ENCODE measurements at places on chromosomes 3 and 15. TPM values are rescaled to one million over a fixed set of nuclear protein-coding genes. Genes with fewer than 3 reads are reported as not detected.

The MORC1 gene
- not detected for total RNA-seq

The PLSCR5 gene
- total RNA-seq: not detected

The ARPP21 gene
- total RNA-seq: 2.1 TPM

The TICRR gene
- total RNA-seq: 1.2 TPM

The SATB1 gene
- total RNA-seq: 32.6 TPM

The STRA6 gene
- total RNA-seq: 0.06 TPM

The IGSF11 gene
- total RNA-seq: under 0.01 TPM

The RTP4 gene
- 0.99 TPM for total RNA-seq

The SLC51B gene
- total RNA-seq: not detected

The HCLS1 gene
- total RNA-seq: 13.3 TPM

The CCR2 gene
- total RNA-seq: not detected

The GOLGA8G gene
- not detected for total RNA-seq

The GABRB3 gene
- total RNA-seq: 1.1 TPM

The PPP1R14D gene
- total RNA-seq: not detected

The PPARG gene
- 14.3 TPM for total RNA-seq

The OR5K2 gene
- total RNA-seq: not detected

The AMIGO3 gene
- not detected for total RNA-seq

The UACA gene
- total RNA-seq: 177 TPM

The RHO gene
- under 0.01 TPM for total RNA-seq

The VWA5B2 gene
- total RNA-seq: 0.06 TPM

The MYO9A gene
- total RNA-seq: 49.7 TPM

The TMEM39A gene
- 50.1 TPM for total RNA-seq

The DUOXA2 gene
- total RNA-seq: not detected

The ITGB5 gene
- 583 TPM for total RNA-seq

The DNAH12 gene
- under 0.01 TPM for total RNA-seq

The SPSB4 gene
- not detected for total RNA-seq

The CORO2B gene
- 4.8 TPM for total RNA-seq

The GHSR gene
- total RNA-seq: not detected

The CFAP44 gene
- total RNA-seq: 4.4 TPM

The ZNF620 gene
- total RNA-seq: 2.4 TPM

The CHST2 gene
- 7.2 TPM for total RNA-seq

The CAPN3 gene
- total RNA-seq: 2.2 TPM

The ADCY5 gene
- 0.13 TPM for total RNA-seq

Data from aortic smooth muscle cell (primary cell).